Activated CD4-positive, alpha-beta T cell treated with anti-CD3 and anti-CD28 coated beads for 24 hours (primary cell): ENCODE measurements at places on chromosomes 13 and 19.

- DNase-seq: no peak
These were observed 150.5 kb downstream of the COL4A1 start for GRCh38 chr13:110156301-110157049.

DNA sequence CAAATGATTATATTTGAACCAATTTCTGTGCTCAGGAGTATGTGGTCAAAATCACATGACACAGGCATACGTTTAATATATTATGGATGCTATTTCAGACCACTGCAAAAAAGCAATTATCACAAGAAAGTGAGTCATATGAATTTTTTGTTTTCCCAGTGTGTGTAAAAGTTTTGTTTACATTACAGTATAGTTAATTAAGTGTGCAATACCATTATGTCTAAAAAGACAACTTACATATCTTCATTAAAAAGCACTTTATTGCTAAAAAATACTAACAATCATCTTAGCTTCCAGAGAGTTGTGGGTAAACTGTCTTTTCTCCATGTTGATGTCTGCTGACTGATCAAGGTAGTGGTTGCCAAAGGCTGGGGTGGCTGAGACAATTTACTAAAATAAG, 347.2 kb upstream of the PCDH9 start:
- no peak for DNase-seq

GRCh38 chr13:26839682-26840081, 79.1 kb upstream of the GPR12 start:
- DNase-seq: no peak

DNA sequence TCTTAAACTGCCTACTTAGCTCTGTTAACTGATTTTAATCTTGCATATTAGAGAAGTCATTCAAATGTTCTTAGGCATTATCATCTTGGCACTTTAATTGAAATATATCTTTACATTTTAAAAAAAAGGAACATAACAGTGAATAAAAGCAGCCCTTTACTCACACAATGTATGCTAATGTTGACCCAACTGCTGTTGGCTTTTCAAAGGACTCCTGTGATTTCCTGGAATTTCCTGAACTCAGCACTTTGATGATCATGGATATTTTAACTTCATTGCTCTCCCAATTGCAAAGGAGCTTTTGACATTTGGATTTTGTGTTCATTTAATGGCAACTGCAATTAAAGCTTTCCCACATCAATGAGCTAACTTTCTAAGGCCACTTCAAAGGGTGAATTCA, 1230.3 kb downstream of the DIAPH3 start:
- DNase-seq: no peak

DNA sequence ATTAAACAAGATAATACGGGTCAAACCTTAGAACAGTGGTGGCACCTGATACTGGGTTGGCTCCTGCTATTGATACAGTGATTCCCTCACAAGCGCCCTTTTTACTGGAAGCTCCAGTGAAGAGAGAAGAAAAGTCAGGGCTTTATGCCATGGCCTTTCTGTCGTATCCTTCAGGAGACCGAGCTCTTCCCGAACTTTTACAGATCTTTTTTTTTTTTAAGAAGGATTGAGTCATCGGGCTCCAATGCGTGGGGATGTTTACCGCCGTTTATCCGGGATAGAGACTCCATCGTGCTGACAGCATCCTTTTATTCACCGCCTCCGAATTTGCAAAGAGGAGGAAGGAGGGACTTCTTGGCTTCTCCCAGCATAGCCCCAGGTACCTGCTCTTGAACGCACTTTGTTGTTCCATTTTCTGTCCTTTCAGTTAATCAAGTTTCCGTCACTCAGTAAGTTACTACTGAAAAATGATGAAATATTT, 574 bp downstream of the ZNF227 start:
- DNase-seq: no peak

DNA sequence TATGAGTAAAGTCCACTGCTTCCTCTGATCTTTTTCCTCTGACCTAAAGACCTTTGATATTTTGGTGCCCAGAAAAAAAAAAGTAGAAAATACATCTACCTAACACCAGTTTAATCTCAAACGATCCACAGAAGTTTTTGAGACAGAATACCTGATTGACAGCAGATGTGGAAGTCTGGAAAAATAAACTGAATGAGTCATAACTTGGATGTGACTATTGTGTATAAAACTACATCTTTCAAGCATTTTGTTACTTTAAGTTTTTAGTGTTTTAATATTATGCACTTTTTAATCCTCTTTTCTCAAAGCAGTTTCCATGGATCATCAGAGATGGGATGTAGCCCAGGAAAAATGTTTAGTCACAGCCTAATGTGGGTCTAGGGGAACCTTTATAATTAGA, 216.1 kb downstream of the SLITRK1 start:
- DNase-seq: no peak

GRCh38 chr19:34998777-34999497, 1.2 kb upstream of the GRAMD1A start:
- DNase-seq: no peak

- no peak for DNase-seq
These were observed 4.1 kb downstream of the FPR2 start for GRCh38 chr19:51765086-51765485.

DNA sequence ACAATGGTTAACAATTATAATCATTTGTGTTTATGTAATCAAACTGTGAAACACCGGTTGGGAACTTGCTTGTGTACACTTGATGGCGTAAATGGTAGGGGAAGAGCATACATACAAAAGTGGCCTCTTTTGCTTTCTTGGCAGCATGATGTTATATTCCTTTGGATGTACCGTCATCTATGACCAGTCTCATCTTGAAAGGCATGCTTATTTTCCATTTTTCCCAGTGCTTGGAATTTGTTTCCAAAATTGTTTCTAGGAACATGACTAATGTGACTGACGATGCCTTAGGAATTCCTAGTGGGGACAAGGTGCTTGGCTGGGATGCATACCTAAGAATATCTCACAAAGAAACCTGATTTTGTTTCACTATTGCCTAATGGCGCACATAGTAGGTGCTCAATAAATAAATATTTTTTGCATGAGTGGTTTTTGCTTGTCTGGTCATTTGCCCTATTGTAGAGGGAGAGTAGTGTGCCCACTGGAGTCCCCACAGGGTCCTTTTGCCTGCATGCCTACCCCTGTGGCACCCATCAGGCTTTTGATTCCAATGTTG, 45.5 kb downstream of the SAE1 start:
- DNase-seq: no peak

DNA sequence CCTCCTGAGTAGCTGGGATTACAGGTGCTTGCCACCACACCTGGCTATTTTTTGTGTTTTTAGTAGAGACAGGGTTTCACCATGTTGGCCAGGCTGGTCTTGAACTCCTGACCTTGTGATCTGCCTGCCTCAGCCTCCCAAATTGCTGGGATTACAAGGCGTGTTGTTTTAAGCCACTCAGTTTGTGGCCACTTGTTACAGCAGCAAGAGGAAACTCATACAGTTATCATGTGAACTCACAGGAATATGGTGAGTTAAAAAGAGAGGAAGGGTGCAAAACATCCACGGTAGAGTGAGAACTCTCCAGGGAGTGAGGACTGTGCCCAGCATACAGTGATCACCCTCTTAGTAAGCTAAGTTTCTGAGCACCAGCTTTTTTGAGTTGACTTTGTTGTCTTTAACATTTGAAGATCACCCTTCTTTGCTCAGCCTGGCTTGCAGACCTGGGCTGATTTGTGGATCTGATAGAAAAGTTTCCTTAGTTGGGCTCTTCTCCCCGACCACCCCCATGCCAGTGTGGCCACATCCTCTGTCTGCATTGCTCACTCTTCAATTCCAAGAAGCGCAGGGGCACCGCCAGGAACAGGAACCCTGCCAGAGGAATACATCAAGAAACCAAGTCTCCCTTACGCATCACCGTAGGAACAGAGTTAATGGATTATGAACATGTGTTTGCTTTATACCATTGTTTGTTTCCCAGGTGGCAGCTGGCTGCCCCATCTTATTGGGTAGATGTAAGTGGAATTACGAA, 16.0 kb downstream of the ALOX5AP start:
- DNase-seq: no peak

DNA sequence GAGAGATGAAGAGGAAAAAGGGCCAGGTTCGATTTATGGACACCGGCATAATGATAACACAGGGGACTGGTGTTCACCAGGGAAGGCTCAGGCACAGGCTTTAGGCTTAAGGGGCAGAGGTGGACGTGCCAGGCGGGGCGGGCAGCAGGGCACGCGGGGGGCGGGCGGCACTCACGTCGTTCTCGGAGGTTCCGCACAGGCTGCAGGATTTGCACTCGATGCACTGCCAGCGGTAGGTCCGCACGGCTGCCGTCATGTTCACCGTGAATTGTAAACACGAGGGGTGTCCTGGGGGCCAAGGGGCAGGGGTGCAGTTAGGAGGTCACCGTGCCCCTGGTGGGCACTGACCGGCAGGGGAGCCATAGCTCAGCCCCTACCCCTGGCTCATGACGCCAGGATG, 10.6 kb downstream of the DPF1 start:
- no peak for DNase-seq

DNA sequence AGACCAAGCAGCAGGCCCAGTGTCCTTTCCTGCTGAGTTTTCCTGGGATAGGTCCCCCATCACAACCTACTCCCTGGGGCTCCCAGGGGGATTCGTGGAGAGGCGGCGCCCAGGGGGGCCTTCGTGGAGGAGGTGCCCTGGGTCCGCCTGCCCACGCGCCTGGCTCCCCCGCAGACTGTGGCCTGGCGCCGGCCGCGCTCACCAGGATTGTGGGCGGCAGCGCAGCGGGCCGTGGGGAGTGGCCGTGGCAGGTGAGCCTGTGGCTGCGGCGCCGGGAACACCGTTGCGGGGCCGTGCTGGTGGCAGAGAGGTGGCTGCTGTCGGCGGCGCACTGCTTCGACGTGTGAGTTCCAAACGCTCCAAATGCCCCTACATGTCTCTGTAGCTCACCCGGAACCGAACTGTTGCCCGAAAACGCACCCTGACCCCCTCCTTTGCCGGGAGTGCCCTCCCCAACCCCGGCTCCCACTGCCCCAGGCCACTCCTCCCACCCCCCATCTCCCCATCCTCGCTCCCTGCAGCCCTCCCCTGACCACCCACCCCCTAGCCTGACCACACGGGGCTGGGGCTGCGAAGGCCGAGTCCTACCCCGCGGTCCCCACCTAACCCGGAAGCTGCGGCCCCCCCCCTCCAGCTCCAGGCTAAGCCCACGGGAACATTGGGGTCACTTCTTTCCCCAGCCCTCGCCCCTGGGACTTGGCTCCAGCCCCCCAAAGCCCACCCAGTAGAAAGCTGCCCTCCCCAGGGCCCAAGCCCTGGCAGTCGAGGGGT, 3.3 kb downstream of the TIMM13 start:
- no peak for DNase-seq

DNA sequence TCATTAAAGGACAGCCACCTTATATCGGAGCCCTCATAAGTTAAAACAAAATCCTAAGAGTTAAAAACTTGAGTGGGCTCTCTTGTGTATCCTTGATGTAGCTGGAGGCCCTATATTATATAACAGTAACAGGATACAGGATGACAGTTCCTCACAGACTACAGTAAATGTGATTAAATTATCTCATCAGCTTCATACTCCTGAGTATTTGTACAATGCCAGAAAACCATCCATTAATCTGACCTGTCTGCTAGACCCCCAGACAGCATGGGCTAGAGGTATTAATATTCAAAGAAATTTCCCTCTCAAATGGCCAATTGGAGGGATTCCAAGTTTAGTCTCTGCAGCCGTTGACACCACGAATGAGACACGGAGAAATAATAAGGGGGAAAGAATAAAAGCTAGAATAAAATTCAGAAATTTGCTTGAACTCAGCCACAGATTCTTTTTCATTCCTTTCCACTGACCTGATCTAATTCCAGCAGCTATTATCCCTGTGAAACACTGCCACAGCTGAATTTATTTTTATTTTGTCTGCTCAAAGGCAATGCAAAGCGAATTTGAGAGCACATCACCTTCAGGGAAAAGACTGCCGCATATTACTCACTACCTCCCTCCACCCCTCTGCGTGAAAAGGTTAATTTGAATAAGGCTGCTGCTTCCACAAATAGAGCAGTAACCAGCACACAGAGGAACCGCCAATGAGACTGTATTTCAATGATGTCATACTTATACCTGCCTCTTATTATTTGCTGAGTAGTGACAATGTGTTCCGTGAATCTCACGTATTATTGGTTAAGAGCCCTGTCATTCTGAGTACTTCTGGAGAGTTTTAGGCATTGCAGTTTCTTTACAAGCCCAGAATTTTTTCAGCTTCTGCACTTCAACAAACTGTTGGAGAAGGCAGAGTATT, 155.9 kb upstream of the KLF12 start:
- no peak for DNase-seq

DNA sequence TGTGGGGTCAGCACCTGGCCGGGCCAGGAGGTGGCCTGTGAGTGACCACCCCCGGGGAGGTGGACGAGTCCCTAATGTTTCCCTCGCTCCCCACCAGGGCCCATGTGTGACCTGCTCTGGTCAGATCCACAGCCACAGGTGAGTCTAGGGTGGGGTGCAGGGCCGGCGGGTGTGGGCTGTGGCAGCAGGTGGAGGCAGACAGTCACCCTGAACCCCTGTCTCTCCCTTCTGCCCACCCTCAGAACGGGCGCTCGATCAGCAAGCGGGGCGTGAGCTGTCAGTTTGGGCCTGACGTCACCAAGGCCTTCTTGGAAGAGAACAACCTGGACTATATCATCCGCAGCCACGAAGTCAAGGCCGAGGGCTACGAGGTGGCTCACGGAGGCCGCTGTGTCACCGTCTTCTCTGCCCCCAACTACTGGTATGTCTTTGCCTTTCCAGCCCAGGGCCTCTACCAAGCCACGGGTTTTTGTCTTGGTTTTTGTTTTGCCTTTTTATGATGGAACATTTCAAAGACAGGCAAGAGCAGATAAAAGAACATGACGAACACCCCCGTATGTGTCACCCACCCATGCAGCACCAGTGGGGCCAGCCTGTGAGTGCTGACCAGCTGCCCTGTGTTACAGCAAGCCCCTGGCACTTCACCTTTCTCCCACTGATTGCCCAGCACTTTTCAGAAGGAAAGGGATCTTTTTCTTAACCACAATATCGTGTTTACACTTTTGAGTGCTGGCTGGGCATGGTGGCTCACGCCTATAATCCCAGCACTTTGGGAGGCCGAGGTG, 24.9 kb downstream of the CCDC8 start:
- DNase-seq: no peak

- DNase-seq: peak; percentile 83
These were observed at the start of gene PEX11G for GRCh38 chr19:7488736-7489353. TSS of gene PEX11G (minus strand) at chr19:7489035. CDS start at chr19:7489010, 25 bp downstream.

- no peak for DNase-seq
These were observed 1241.5 kb upstream of the MIR17HG start for GRCh38 chr13:90105849-90106496.

GRCh38 chr19:49357186-49357585, 5.0 kb downstream of the TEAD2 start:
- no peak for DNase-seq
